ENCODE measurements at places on chromosomes 1 and 21.

- no peak for DNase-seq
These were observed 197.6 kb upstream of the TMEM51 start for GRCh38 chr1:14955976-14956375.

DNA sequence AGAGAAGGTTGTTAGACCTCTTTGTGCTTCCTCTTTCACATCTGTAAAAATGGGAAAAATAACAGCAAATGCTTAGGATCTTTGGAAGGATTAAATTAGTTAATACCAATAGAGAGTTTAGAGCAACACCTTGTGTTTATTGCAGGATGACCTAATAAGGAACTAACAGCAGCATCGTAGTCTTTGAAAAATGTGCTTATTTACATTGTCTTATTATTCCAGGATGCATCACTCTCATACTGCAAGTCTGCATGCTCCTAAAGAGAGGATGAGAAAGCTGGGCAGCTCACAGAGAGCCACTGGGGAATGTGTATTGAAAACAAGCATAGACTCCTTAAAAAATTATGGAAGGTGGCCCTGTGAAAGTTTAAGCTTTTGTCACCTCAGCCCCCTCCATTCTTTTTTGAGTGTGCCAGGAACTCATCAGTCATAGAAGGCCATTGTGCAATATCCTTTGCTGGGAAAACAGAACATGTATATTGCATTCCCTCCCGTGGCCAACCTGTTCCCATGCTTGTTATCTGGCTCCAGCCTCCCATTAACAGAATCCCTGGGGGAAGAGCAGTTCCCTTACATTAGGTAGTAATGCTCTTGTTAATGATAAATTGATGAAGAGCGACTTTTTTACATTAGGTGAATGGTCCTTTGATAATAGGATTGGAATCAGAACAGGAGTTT lies 180.7 kb downstream of the ZNF326 start:
- no peak for DNase-seq

DNA sequence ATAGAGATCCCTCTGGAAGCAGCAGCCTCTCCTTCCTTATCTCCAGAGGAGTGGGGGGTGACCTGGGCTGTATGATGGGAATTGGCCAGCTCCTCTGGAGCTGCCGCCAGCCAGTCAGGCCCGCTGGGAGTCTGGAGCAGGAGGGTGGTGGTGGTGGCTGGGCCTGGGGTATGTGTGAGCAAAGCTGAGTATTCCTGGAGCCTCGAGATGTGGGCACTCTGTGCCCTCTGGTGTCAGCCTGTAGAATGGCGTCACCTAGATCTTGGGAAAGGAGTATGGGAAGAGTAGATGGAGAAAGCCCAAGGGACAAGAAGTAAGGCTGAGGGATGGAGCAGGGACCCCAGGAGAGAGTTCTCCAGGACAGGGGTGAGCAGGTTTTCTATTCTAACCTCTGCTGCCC lies 16.0 kb downstream of the VANGL2 start:
- peak; percentile 68 for DNase-seq

- peak; percentile 33 for DNase-seq
These were observed 29.1 kb downstream of the TTC39A start for GRCh38 chr1:51301152-51301843.

Data from fibroblast of skin of scalp (primary cell).